ENCODE measurements at places on chromosomes 16 and 17.

DNA sequence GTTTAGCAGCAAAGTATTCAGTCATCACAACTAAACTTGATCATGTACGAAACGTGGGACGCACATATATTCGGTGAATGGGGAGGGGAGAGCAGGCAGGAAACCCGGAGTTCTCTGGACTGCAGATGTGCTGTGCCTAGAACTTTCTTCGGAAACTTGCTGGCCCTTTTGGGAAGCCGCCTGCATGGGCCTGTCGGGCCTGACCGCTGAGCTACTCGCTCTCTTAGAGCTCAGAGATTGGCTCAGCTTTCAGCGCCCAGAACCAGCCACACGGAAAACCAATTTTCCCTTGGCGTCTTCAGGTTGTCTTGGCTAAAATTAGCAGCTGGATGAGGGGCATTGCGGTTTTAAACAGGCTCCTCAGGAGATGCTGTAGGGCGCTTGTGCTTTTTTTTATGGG is 38.1 kb downstream of the ZDHHC7 start:
- no peak for DNase-seq

GRCh38 chr16:88769617-88770460 is 15.2 kb downstream of the PIEZO1 start:
- DNase-seq: no peak

GRCh38 chr17:64385187-64386083 is 5.2 kb downstream of the PECAM1 start:
- DNase-seq: no peak

- peak; percentile 37 for DNase-seq
Measured at GRCh38 chr17:78497115-78497540, 80.1 kb downstream of the DNAH17 start.

GRCh38 chr17:80898716-80899115 is 92.9 kb upstream of the CHMP6 start:
- DNase-seq: no peak

- no peak for DNase-seq
Measured at GRCh38 chr17:17149520-17150447, 56.3 kb downstream of the PLD6 start.

- DNase-seq: no peak
Measured at GRCh38 chr17:27977751-27978688, 64.5 kb upstream of the NLK start.

DNA sequence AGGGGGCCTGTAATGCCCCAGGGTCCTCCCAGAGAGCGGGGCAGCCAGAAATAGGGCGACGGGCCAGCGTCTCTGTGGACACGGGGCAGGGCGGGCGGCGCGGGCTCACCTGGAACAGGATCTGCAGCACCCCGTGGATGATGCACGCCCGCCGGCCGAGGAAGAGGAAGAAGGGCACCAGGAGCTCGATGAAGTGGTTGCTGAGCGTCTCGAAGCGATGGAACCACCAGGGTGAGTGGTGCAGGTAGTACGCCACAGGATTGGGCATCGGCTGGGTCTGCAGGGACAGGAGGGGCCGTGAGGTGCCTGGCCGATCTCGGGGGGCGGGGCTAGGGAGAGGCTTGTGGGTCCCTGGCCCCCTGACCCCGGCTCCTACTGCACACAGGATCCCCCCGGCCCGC is 78.9 kb upstream of the GNG13 start:
- DNase-seq: no peak

- DNase-seq: no peak
Measured at GRCh38 chr16:72785886-72786285, 262.0 kb downstream of the ZFHX3 start.

DNA sequence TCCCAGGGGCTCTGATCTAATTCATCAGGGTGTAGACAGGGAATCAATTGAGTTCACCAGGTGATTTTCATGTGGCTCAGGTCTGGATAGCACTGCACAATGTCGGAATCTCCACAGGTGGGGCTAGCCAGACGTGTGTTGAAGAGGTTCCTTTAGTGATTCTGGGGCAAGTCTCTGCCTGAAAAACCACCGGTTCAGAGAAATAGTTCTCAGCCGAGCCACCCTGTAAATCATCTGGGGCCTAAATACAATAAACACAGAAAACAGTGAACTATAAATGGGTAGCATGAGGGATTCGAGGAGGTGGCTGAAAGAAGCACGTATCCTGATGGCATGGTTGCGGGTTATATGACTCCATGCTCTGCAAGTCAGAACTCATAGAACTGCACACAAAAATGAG is 21.3 kb downstream of the ASPA start:
- DNase-seq: no peak

DNA sequence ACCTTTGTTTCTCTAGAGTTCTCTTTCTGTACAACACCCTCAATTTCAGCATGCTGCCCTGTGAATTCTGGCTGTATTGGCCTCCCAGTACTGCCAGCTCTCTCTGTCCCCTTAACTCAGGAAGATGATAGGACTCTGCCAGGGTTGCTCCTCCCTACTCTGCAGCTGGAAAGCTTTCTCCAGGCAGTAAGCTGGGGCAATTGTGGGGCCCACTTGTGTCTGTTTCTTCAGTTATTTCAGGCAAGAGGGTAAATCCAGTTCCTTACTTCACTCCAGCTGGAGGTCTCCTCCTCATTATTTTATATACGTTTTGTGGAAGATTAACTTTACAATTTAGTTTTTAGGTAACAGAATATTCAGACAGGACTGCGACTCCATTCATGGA is 9.9 kb downstream of the C17orf100 start:
- DNase-seq: no peak

DNA sequence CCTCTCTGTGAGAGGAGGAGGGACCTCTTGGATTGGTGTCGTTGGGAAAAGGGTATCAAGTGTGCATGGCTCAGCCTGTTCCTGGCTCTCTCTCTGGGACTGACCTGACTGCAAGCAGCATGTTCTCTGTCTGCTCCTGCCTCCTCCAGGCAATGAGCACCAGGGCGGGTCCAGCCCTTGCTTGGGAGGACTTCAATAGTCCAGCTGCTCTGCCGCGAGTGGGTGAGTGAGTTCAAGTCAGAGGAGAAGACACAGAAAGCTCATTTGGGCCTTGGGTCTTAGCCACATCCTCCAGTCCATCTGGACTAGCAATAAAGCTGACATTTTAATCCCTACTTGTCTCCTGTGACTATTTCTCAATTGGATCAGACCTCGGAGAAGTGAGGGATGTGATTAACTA is 25.2 kb upstream of the TNS4 start:
- no peak for DNase-seq

DNA sequence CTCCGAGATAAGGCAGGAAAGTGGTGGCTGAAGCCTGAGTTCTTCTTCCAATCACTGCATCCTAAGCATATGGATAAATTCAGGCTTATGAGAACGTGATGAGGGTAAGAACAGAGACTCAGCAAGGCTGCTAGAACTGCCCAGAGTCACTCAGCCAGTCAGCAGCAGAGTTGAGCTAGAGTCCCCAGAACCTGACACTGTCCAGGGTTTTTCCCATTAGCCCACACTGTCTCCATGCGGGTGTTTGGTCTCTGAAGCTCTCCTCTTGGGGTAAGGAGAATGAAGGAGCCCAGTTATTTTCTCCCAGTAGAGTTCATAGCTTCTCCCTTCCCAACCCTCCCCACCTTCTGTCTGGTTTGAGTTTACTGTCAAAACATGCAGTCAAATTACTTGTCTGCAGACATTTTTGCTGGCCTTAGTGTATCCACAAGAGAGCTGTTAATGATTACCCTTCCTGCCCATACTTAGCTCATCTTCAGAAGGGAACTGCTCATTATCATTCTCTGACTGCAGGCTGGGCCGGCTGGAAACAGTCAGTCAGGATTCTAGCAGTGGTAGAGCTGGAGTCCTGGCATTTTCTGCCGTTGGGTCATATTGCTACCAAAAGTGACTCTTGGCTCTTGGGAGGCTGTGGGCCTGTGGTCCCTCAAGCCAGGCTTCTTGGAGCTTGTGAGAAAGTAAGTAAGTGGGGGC is 460.0 kb downstream of the HS3ST3B1 start:
- no peak for DNase-seq
